ENCODE measurements at places on chromosomes 13 and 19.

DNA sequence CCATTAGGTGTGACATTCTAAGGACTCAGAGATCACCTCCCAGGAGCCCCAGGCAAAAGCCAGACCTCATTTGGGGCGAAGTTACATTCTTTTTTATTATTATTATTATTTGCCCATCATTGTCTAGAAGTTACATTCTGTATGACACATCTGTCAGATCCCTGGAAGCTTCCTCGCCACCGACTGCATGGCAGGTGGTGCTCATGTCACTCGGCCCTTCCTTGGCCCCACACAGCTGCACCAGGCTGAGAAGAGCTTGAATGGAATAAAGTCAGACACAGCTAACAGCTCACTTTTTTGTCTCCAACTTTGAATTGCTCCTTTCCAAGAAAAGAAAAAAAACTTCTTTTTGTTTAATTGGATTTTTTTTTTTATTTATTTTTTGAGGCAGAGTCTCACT lies 41.4 kb upstream of the LDLR start:
- DNase-seq = no peak

GRCh38 chr13:19601749-19602725 lies 31.4 kb upstream of the MPHOSPH8 start:
- peak; percentile 60 for DNase-seq

- DNase-seq = no peak
Measured at GRCh38 chr13:29125191-29125933, 305.2 kb downstream of the MTUS2 start.

- DNase-seq = no peak
Measured at GRCh38 chr19:10742476-10742875, 24.6 kb downstream of the DNM2 start.

- no peak for DNase-seq
Measured at GRCh38 chr13:110387451-110388107, 80.5 kb downstream of the COL4A2 start.

- no peak for DNase-seq
Measured at GRCh38 chr19:39248806-39249205, at the start of gene IFNL4. Gene IFNL4 (minus strand): TSS chr19:39248856.

DNA sequence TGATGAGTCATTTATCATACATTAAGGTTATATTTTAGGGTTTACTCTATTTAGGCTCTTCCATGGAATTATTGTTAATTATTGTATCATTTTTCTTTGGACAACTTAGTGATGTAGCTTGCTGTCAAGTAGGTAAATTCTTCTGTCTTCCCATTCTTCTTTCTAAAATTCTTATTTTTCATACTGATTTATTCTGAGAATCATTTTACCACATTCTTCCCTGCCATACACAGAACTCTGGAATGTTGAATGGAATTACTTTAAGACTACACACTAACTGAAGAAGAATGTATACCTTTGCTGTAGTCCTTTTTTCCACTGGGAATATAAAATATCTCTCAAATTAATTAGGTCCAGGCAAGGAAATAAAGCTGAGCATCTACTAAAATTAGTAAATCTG lies 24.5 kb upstream of the SLC7A1 start:
- no peak for DNase-seq

DNA sequence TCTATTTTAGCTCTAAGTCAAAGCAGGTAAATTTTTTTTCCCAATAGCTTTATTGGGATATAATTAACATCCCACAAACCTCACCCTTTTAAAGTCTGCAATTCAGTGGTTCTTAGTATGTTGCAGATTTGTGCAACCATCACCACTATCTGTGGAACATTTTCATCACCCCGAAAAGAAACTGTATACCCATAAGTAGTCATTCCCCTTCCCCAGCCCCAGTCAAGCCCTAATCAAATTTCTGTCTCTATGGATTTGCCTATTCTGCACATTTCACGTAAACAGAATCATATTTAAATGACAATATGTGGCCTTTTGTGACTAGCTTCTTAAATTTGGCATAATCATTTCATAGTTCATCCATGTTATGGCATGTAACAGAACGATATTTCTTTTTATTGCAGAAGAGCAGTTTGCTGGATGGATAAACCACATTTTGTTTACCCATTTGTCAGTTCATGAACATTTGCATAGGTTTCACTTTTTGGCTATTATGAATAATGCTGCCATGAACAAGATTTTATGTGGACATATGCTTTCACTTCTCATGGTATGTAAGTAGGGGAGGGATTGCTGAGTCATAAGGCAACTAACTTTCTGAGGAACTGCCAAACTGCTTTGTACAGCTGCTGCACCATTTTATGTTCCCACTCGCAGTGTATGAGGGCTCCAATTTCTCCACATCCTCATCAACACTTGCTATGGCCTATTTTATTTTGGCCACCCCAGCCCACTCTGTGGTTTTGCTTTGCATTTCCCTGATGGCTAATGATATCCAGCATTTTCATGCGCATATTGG lies 10.9 kb downstream of the SLC46A3 start:
- peak; percentile 60 for DNase-seq

GRCh38 chr13:31775148-31775547 lies 35.8 kb downstream of the RXFP2 start:
- no peak for DNase-seq

GRCh38 chr13:70375718-70376117 lies 267.5 kb upstream of the KLHL1 start:
- DNase-seq = peak; percentile 33

DNA sequence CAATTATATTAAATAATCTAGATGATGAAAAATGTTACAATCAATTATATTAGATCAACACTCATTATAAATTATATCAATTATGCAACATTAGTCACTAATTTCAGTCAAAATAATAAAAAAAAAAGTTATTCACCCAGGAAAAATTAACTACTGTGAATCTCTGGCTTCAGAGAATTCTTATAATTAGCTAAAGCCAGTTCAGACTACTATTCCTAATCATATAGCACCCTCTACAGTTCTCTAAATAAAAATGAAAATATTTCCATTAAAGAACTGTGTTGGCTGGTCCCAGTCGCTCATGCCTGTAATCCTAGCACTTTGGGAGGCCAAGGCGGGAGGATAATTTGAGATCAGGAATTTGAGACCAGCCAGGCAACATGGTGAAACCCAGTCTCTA lies 33.0 kb downstream of the XPO4 start:
- peak; percentile 31 for DNase-seq

DNA sequence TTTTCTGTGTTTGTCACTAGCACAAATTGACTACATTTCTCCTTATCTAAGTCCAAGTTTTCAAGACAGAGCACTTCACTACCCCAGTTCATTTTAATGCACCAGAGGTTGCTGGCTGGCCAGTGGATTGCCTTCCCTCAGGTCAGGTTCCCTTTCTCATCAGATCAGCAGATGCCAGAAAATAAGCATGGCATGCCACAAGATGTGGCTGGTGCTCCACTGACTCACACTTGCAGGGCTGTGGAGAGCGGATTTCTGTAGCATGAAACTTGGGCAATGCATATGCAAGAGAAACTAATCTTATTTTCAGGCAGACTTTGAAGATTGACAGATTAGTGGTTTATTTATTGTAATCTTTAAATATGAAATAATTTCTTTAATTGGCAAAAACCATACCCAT lies 79.5 kb downstream of the RUBCNL start:
- peak; percentile 44 for DNase-seq

DNA sequence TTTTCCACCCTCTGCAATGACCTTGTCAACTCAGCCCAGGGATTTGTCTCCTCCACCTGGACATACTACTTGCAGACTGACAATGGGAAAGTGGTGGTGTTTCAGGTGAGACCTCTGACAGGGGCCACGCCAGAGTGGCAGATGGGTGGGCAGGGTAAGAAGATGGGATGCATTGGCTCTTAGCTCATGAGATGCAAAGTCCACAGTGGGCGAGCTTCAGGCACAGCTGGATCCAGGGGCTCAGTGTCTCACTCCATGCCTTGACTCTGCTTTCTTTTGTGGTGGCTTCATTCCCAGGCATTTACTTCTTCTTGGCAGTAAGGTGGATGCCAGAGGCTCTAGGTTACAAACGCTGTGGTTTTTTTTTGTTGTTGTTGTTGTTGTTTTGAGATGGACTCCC lies 3.4 kb downstream of the TMEM59L start:
- no peak for DNase-seq

DNA sequence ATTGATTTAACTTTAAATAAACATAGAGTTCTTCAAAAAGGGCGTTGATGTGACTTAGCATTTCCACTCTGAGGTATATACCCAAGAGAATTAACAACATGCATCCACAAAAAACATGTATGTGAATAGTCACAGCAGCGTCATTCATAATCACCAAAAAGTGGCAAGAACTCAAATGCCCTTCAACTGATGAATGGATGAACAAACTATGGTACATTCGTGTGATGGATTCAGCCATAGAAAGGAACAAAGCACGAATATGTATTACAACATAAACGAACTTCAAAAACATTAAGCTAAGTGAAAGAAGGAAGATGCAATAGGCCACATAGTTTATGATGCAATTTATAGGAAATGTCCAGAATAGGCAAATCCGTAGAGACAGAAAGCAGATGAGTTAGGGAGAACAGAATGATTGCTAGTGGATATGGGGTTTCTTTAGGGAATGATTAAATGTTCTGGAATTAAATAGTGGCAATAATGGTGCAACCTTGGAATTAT lies 72.3 kb upstream of the UQCRFS1 start:
- DNase-seq = no peak

DNA sequence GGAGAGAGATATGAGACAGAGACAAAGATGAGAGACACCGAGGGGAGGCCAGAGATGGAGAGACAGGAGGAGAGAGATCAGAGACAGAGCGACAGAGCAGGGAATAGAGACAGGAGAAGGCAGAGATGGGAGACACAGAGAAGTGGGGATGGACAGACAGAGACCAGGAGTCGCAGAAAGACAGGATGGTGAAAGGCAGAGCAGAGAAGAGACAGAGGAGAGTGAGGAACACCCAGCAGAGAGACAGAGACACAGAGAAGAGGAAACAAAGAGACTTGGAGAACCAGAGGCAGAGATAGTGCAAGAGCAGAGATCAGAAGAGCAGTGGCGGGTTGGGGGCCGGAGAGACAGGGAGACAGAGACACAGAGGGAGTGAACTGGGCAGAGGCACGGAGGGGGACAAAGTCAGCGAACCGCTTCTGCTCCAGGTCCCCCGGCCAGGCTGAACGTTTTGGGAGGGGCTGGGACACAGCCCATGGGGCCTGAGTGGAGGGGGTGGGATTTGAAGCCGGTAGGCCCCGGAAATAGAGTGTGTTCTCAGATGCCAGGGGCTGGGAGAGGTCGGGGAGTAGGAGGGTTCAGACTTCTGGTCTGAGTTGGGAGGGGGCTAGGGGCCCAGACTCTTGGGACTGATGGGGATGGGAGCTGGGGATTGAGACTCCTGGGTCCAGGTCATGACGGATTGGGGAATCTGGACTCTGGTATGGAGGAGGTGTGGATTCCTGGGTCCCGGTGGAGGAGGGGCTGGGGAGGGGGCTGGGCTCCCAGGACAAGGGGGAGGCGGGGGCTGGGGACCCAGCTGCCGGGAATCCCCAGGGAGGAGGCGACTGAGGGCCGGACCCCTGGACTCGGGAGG lies 654 bp downstream of the ZNF579 start:
- no peak for DNase-seq

GRCh38 chr13:96958286-96958891 lies 35.9 kb downstream of the OXGR1 start:
- peak; percentile 59 for DNase-seq

DNA sequence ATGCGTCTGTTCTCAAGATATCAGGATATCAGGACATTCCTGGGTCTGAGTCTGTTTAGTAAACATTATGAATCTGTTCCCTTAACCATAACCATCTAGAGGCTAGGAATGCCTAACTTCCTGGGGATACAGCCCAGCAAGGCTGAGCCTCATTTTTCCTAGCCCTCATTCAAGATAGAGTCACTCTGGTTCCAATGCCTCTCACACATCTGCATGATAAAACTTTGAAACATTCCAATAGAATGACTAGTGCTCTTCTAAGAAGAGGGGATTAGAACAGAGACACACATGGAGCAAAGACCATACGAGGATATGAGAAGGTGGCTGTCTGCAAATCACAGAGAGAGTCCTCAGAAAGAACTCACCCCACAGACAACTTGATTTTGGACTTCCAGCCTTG lies 20.6 kb upstream of the CABP5 start:
- DNase-seq = no peak

- no peak for DNase-seq
Measured at GRCh38 chr13:49399801-49400472, 43.9 kb downstream of the CAB39L start.

- no peak for DNase-seq
Measured at GRCh38 chr13:49953560-49953959, 17.4 kb upstream of the SPRYD7 start.

- no peak for DNase-seq
Measured at GRCh38 chr13:41389580-41389979, 67.8 kb upstream of the RGCC start.

DNA sequence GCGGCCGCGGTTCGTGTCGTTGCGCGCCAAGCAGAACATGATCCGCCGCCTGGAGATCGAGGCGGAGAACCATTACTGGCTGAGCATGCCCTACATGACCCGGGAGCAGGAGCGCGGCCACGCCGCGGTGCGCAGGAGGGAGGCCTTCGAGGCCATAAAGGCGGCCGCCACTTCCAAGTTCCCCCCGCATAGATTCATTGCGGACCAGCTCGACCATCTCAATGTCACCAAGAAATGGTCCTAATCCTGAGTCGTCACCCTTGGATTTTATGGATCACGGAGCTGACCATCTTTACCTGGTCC lies 475 bp downstream of the MRPL57 start:
- DNase-seq = no peak

GRCh38 chr19:49597703-49597974 lies 6.7 kb downstream of the PRR12 start:
- no peak for DNase-seq

- DNase-seq = no peak
Measured at GRCh38 chr19:4538601-4538954, 1.3 kb downstream of the LRG1 start.

DNA sequence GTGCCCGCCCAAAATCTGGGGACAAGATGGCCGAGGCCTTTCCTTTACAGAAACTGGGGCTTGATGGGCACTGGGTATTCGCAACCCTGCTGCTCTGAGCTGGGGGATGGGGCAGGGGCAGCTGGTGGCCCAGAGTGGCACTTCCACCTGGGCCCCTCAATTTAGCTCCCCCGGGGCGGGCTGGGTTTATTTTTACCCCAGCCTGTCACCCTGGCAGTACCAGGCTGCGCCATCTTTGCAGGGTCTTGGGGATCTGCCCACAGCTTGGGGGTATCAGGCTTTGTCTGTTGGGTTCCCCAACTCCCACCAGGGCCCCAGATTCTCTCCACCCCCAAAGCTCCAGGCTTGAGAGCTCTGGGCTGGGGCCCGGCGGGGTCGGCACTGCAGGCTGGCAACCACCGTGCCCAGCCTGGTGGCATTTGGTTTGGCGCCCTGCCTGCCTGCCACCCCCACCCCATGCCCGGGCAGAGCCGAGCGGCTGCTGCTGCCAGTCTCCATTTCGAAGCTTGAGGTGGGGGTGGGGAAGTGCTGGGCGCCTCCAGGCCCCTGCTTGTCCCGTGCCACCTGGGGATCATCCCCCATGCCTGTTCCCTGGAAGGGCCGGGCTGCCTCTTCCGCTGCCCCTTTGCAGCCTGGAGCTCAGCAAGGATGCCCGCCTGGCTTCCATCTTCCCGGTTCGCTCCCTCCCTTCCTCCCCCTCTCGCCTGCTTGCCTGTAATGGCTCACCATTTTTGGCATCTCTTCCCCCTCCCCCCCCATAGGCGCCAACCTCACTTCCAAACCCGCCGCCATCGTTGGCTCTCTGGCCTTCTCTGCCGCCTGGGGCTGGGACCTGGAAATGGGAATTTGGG lies 11.4 kb downstream of the NFIX start:
- no peak for DNase-seq

- DNase-seq = no peak
Measured at GRCh38 chr13:113114511-113115362, 7.9 kb upstream of the F10 start.

GRCh38 chr13:77760893-77761292 lies 63.4 kb downstream of the SLAIN1 start:
- DNase-seq = no peak

Measured in A673 (cell line).